Stimulated activated CD4-positive, alpha-beta T cell treated with anti-CD3 and anti-CD28 coated beads, Interleukin-2, amount 100 ng/mL, for 24 hours (primary cell): ENCODE measurements at places on chromosomes 1 and 21.

DNA sequence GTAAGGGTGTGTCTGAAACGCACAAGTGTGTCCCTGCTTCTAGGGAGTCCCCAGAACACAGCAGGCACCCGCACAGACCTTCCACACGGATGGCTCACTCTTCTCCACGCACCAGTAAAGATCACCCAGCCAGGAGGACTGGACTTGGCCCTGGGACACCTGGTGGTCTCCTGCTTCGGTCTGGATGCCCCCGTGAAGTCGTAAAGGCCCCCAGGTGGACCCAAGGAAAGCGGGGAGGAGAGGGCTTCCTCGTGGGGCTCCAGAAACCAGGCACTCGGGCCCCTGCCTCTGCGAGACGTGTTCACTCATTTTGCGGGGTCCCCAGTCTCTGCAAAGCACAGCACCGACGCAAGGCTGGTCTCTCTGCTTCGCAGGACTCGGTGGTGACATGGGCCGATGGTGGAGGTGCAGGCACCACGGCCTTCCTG, 20.2 kb upstream of the COL6A2 start:
- DNase-seq, result no peak

DNA sequence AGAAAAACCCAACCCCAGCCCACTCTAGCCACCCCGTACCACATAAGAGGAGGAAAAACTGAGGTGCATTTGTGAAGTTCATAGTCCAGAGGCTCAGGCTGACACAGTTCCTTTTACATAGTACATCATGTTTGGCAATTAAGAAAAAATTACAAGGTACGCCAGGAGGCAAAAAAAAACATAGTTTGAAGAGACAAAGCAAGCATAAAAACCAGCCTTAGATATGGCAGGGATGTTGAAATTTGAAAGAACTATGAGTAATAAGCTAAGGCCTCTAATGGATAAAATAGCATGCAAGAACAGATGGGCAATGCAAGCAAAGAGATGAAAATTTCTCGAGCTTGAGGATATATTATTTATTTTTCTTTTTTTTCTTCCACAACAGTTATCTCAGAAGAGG, 31.9 kb downstream of the MIXL1 start:
- DNase-seq, result no peak

- DNase-seq, result no peak
These were observed at the start of gene GRIK1 for GRCh38 chr21:29939924-29940275. GRIK1 (minus strand) TSS chr21:29939996.

DNA sequence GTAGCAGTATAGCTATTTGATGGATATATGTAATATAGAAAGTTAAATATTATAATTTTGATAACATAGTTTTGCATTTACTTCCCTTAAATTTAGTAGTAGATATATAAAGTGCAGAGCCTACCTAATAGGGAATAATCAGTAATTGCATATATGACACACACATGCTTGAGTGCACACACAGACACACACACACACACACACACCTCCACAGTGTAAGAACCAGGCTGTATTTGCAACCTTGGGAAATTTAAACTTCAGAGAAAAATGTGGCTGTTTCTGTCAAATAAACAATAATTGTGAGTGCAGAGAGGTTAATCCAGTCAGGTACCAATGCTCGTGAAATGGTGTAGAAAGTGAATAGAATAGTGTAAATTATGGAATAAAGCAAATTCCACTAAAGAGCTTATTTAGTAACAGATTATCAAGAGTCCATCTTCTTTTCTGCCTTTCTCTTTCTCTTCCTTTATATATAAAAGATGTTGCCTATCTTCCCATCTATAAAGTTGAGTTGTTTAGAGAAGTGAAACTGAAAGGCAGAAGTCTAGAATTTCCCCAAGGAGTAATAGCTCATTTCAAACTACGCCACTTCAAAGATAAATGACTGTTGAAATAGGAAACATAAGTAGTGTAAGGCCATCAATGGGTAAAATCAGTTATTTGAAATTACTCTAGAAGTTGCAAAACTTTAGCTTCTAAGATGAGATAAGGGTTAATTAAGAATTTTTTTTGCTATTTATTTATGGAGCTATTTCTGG, 273.7 kb downstream of the SRGAP2C start:
- DNase-seq, result no peak

- no peak for DNase-seq
These were observed 26.3 kb upstream of the ACTN2 start for GRCh38 chr1:236659792-236660587.

DNA sequence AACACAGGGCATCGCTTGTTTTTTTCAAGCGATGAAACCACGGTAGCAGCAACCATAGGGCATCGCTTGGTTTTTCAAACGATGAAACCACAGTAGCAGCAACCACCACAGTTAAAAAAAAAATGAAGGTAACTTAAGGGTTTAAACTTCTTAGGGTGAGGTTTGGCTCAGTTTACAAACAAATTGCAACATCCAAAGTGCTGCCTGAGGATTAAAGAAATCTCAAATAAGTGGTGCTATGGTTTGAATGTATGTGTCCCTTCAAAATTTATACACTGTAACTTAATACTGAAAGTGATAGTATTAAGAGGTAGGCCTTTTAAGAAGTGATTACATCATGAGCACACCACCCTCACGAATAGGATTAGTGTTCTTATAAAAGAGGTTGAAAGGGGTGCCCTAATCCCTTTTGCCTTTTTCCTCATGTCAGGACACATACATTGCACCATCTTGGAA, 6.4 kb upstream of the GBP5 start:
- no peak for DNase-seq

DNA sequence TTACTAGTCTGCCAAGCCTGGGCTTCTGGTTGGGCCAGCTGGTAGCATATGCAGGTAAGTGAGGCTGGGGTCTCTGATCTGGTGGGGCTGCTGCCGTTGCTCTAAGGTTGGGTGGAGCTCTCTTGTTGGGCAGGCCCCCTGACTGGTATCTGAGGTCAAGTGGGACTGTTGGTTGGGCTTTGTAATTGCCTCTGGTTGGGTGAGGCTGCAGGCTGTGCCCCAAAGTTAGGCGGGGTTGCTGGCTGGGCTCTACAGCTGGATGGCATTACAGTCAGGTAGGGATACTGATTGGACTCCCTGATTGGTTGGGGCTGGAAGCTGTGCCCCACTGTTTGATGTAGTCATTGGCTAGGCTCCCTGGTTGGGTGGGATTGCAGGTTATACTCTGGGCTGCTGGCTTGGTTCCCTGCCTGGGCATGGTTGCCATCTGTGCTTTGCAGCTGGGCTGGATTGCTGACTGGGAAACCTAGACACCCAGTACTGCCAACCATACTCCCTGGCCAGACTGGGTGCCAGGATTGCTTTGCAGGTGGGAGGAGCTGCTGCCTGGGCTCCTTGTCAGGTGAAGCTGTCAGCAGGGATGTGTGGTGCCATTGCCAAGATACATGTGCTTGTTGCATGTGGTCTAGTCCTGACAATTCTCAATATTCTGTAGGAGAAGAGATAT, 130.5 kb downstream of the RABGAP1L start:
- no peak for DNase-seq

DNA sequence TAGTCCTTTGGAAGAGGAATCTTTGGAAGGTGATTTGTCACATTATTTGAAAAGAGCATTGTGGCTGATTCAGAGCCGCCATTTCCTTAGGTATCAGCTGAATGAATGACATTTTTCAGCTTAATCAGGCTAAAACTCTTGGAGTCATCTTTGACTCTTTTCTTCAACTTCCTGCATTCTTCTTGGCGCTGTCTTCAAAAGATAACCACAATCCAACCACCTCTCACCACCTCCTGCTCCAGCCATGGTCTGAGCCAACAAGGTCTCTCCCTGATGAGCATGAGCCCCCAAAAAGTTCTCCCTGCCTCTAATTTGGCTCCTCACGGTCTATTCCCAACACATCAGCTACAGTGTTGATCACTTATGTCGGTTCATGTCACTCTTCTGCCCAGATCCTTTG, 297.6 kb upstream of the RUNX1 start:
- DNase-seq, result no peak

GRCh38 chr1:11731691-11732283, 4.1 kb upstream of the AGTRAP start:
- no peak for DNase-seq

GRCh38 chr1:90502194-90502593, 214.9 kb downstream of the BARHL2 start:
- DNase-seq, result no peak

DNA sequence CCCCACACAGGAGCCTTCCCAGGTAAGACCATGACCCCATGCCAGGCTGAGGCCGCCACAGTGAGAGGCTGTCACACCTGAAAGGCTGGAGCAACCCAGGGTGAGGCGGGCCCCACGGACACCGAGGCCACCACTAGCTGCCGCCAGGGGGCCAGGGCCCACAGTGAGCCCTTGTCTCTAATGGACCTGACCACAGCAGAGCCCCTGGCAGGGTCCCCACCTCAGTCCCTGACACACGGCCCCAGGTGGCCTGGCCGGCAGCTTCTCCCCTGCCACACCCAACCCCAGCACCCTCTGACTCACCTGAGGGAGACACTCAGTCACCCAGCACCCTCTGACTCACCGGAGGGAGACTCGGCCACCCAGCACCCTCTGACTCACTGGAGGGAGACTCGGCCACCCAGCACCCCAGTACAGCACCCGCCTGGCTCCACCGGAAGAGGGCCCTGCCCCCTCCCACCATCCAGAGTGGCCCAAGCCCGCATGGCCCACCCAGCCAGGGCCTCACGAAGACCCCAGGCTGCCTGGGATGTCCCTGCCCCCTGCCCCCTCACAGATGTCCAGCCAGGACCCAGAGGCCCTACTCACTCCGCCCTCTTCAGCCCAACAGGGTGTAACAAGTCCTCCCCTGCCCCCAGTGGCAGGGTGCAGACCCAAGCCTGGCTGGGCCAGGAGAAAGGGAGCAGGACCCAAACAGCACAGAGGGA, 4.4 kb downstream of the DVL1 start:
- DNase-seq, result peak; percentile 62

- DNase-seq, result no peak
These were observed 164.6 kb downstream of the CYYR1 start for GRCh38 chr21:26408511-26408910.

DNA sequence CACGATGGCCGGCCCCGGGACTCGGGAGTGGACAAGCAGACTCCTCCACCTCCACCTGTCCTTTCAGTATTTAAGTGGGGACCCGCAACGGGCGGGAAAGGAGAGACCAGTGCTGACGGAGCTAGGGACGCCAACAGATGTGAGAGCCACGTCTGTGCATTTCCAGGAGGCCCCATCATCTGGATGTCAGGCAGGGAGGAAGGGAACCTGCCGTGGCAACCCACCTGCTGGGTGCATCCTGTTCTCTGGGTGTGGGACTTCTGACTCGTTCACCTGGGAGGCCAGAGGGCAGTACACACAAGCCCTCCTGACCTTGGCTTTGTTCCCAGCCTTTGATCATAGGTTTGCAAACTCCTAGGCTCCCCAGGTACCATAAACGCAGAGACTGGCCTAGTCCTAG, 5.6 kb upstream of the PCBP3 start:
- no peak for DNase-seq

- peak; percentile 23 for DNase-seq
These were observed 372 bp downstream of the SLC25A44 start for GRCh38 chr1:156194300-156194652.

DNA sequence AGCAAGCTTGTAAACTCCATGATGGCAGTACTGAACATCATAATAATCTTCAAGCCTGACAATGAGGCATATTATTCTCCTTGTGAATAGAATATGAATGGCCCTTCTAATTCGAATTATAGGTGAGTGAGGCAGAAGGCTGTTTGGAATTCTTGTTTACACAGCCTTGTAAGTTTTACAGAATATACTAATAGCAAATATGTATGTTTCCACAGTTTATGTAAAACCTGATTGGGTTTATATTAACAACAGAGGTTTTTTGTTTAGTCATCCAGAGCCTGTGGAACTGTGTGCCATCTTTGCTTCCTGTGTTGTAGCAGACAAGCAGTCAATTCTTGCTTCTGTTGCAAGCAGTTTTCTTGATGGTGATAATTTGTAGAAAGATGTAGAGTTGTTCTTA, 8.0 kb downstream of the OSBPL9 start:
- DNase-seq, result no peak

DNA sequence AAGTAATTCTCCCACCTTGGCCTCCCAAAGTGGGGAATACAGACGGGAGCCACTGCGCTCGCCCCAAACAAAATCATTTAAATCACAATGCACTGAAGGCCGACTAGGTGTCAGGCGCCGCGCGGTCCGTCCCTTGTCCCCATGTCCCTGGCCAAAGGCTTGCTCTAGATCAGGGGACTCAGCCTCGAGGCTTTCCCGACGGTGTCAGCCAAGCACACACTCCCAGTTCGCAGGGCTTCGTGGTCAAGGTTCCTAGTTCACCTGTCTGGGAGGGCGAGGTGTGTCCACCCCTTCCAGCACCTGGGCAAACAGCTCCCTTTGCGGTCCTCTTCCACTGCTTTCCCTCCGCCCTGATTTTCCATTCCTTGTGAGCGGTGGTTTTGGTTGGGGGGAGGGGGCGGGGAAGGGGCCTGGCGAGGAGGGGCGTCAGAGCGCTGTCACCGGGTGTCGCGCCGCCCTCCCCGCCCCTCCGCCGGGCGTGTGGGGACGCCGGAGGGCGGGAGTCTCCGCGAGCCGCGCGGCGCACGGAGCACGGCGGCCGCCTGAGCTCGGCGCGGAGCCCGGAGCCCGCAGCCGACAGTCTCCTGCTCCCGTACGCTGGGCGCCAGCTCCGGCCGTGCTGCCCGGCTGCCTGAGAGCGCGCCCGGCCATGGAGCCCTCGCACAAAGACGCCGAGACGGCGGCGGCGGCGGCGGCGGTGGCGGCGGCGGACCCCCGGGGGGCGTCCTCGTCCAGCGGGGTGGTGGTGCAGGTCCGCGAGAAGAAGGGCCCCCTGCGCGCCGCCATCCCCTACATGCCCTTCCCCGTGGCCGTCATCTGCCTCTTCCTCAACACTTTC, at the start of gene STUM:
STUM (plus strand) TSS at position 509 of the 838 bp plus-strand sequence; CDS start at position 650, 141 bp downstream.
- peak; percentile 22 for DNase-seq

- DNase-seq, result no peak
These were observed 31.0 kb upstream of the CREG1 start for GRCh38 chr1:167584581-167584980.

GRCh38 chr21:29300807-29301138, 2.1 kb downstream of the BACH1 start:
- no peak for DNase-seq

GRCh38 chr1:245409341-245410195, 254.8 kb downstream of the KIF26B start:
- no peak for DNase-seq

- DNase-seq, result no peak
These were observed 655.0 kb downstream of the RWDD3 start for GRCh38 chr1:95888941-95889390.

DNA sequence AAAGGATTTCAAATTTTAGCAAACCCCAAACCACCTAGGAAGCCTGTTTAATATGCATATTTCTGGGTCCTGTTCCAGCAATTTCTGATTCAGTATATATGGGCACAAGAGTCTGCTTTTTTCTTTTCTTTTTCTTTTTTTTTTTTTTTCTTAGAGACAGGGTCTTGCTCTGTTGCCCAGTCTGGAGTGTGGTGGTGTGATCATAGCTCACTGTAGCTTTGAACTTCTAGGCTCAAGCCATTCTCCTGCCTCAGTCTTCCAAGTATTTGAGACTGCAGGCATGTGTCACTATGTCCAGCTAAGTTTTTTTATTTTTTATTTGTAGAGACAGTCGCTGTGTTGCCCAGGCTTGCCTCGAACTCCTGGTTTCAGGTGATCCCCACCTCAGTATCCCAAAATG, 34.8 kb downstream of the CCDC18 start:
- DNase-seq, result no peak

- no peak for DNase-seq
These were observed 1.9 kb downstream of the MTFR1L start for GRCh38 chr1:25821630-25822091.

- no peak for DNase-seq
These were observed 107.3 kb upstream of the POU3F1 start for GRCh38 chr1:38153778-38154470.
